Heart left ventricle (tissue), 16 donors: ENCODE measurements at places on chromosomes 2 and 18. TPM values are rescaled to one million over a fixed set of nuclear protein-coding genes. Genes with fewer than 3 reads are reported as not detected.

DNA sequence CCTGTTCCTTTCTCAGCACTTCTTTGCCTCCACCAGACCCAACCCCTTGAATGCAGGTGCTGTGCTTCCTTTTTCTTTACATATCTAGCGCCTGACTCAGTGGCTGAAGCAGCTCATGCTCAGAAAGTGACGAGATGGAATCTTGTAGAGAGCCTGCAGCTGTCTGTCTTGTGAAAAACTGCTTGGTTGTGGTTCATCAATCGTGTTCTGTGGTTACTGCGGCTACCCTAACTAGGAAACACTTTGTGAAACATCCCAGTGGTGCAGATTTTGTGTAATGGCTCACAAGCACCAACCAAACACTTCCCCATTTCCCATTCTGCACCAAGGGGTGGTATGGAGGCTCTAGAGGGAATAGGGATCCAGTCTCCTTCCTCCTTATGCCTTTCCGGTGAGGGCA lies 307.2 kb upstream of the MMADHC start:
- no peak for DNase-seq

The GALNT14 gene
- total RNA-seq: 1.0 TPM

The UGT1A8 gene
- total RNA-seq: not detected

The AMER3 gene
- not detected for total RNA-seq

The TFCP2L1 gene
- total RNA-seq: 0.04 TPM
